ENCODE measurements at places on chromosomes 7 and 10. TPM values are rescaled to one million over a fixed set of nuclear protein-coding genes. Genes with fewer than 3 reads are reported as not detected.

ZNF92 gene
- total RNA-seq, result 5.4 TPM

SP8 gene
- 0.71 TPM for total RNA-seq

HHEX gene
- total RNA-seq, result 0.19 TPM

MSMB gene
- total RNA-seq, result not detected

LRRD1 gene
- total RNA-seq, result not detected

ZCCHC24 gene
- total RNA-seq, result 2.8 TPM

MTURN gene
- total RNA-seq, result 10.5 TPM

NOS3 gene
- 0.20 TPM for total RNA-seq

VWC2 gene
- total RNA-seq, result not detected

EPHA1 gene
- total RNA-seq, result 1.2 TPM

CNNM2 gene
- total RNA-seq, result 5.6 TPM

GRM3 gene
- total RNA-seq, result not detected

NPFFR1 gene
- not detected for total RNA-seq

CHST15 gene
- 38.8 TPM for total RNA-seq

Measured in MCF 10A (cell line).